ENCODE measurements at places on chromosomes 13 and 19.

- no peak for DNase-seq
Observed at GRCh38 chr13:35643625-35644024, 167.1 kb upstream of the MAB21L1 start.

DNA sequence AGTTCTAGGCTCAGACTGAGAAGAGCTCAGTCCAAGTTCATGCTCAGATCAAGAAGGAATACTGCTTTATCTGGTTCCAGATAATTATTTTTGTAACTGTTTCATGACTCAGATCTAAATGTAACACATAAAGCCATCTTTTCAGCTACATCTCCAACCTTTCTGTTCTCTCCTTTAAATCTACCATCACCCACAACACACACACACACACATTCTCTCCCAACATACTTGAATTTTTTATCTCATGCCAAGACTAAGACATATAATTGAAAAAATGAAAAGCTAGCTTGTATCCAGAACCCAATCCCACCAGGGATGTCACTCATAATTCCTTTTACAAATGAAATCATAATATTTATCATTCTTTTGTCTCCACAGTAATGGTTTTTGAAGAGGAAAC is 7.6 kb downstream of the KATNAL1 start:
- DNase-seq, result no peak

DNA sequence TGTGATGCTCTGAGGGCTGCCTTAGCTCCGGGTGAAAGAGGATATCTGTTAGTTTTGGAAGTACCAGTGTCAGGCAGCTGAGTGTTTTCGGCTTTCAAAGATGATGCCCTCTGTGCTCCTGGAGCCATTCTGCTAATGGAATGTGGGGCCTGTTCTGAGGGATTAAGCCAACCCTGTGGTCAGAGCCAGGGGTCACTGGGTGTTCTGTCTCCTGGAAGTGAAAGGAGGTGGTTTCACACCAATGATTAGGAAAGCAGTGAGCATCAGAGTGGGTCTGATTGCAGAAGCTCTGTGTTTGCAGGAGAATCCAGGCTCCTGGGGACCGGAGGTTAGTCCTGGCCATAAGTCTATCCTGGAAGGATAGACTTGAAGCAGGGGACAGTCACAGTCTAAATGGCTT is 94.6 kb downstream of the UQCRFS1 start:
- no peak for DNase-seq

GRCh38 chr13:77898097-77898496 is 20.5 kb downstream of the EDNRB start:
- DNase-seq, result no peak

- peak; percentile 26 for DNase-seq
Observed at GRCh38 chr13:45119469-45119990, 780 bp upstream of the GTF2F2 start.

DNA sequence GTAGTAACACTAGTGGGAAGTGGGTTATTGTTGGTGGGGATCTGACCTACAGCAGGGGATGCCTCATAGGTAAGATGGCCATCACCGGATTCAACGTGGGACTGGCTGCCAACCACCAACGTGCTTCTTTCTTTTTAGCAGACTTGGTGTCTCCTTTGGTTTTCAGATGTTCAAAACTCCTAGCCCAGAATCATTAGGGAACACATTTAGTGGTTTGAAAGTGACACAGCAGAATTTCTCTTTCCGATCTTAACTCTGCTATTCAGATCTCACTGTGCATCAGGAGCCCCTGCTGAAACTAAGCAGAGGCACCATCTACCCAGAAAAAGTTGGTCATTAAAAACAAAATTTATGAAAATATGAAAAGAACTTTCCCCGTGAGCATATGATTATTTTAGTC is 36.7 kb upstream of the PCDH8 start:
- DNase-seq, result no peak

GRCh38 chr13:67226696-67227095 is 3.4 kb downstream of the PCDH9 start:
- DNase-seq, result no peak

DNA sequence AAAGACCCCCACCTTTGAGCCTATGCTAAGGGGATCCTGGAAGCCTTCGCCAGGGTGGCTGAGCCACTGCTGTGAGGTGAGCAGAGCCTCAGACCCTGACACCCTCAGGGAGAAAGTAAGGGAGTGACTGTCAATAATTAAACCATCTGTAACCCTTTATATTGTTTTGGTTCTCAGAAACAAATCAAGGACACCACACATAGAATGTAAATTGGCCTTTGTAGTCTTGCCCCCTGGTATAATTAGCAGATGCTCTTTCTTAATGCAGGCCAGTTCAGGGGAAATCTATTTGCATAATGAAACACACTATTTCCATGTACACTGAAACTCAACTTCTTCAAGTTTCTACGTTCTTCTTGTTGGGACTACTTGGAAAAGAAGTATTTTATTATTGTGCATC is 127.7 kb upstream of the EDNRB start:
- DNase-seq, result no peak

DNA sequence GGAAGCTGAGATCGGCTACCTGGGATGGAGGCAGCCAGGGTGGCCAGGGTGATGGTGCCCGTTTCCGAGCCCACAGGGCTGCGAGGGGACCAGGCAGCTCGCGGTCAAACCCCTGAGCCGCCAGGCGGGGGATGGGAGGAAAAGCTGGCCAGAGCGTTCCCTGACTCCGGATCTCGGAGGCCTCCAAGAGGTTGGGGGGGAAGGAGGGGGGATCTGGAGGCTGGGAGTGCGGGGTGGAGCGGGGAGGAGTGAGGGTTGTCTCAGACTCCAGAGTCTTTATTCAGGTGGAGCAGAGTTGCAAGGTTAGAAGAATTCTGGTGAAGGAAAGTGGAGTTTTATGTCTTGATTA is 1.1 kb downstream of the CACNG7 start:
- DNase-seq, result no peak

- no peak for DNase-seq
Observed at GRCh38 chr19:5588441-5588840, 20.7 kb upstream of the TINCR start.

GRCh38 chr13:43095771-43096719 is 72.7 kb downstream of the DNAJC15 start:
- DNase-seq, result no peak

DNA sequence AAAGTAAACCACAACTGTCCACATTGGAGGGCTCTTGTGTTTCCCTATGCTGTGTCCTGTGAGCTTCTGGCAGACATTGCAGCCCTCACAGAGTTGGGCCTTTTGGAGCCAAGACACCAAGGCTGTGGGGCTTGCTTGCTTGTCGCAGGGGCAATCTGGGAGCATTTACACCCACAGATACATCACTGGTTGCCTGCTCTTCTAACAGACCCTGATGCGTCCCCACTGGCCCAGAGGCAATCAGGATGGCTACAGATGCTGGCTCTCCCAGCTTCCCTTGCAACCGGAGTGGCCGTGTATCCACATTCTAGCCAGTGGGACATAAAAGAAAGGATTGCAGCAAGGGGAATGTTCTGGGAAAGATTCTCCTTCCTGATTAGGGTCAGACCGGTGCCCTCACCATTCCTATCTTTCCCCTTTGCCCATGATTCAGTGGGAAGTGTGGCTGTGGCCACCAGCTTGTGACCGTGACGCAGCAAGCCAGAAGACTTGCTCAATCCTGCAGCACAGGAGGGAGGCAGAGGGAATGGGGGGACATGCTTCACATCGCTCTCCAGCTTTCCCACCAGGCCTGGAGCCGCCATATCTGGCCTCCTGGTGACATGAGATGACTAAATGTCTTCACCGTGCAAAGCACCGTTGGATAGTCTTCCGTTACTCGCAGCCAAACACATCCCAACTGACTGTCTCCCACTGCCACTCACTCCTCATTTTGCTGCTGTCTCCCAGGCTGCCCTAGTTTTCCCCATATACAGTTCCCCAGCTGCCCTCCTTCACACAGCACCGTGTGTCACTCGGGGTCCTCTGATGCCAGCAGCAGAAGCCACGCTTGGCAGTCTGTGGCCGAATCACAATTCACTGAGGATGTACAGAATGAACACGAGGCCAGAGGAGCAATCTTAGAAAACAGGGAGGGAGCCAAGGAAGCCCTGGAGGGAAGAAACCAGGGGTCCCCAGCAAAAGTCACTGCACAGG is 151.0 kb downstream of the DPF1 start:
- no peak for DNase-seq

- no peak for DNase-seq
Observed at GRCh38 chr19:11699931-11700794, 38.6 kb downstream of the ZNF823 start.

GRCh38 chr19:12646551-12646950 is 20.0 kb downstream of the MAN2B1 start:
- DNase-seq, result no peak

- no peak for DNase-seq
Observed at GRCh38 chr19:15303105-15303780, 29.1 kb downstream of the BRD4 start.

DNA sequence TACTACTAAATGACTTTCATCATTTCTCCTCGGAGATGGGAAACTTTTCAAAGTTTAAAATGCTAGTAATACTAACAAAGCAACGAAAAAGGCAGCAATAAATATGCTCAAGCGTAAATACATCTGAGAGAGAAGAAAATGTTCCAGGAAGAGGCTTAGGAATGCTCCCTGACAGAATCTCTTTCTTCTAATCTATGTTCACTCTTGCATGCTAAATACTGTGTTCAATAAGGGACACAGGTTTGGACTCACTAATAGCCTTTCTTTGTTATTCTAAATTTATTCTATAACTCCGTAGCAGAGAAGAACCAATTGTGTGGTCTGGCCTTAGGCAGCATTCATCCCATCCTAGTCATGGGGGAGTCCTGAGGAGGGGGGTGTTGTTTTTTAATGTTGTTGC is 823.0 kb downstream of the PCDH9 start:
- no peak for DNase-seq

- DNase-seq, result no peak
Observed at GRCh38 chr13:43166644-43167457, 143.5 kb downstream of the DNAJC15 start.

GRCh38 chr13:59414006-59414405 is 749.7 kb downstream of the DIAPH3 start:
- DNase-seq, result no peak

GRCh38 chr19:2567580-2567979 is 91.7 kb downstream of the GADD45B start:
- DNase-seq, result no peak

GRCh38 chr13:35732565-35732964 is 256.1 kb upstream of the MAB21L1 start:
- DNase-seq, result no peak

DNA sequence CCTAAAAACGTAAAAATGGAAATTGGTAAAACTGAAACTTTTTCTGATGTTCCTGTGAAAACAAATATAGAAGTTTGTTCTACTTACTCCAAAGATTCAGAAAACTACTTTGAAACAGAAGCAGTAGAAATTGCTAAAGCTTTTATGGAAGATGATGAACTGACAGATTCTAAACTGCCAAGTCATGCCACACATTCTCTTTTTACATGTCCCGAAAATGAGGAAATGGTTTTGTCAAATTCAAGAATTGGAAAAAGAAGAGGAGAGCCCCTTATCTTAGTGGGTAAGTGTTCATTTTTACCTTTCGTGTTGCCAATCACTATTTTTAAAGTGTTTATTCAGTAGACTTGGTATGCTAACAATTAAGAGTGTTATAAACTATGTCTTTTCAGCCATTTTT is 25.6 kb downstream of the BRCA2 start:
- no peak for DNase-seq

DNA sequence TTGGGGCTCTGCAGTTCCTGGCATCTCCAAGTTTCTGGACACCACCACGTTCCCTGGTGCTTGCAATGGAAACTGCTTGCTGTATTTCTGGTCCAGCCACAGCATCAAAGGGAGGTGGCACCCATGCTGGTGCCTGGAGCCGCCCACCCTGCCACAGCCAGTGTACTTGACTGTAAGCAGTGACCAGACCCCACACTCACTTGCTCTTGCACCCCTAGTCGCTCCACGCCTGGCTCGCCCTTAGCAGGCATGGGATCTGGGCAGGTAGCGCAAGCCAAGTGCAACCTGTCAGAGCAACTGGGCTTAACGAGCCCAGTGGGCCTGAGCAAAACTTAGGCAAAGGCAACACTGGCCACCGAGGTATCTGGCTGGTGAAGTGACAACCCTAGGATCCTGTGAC is 648.2 kb upstream of the PCDH9 start:
- no peak for DNase-seq

- DNase-seq, result no peak
Observed at GRCh38 chr19:43597876-43598275, 1.5 kb downstream of the ZNF576 start.

- DNase-seq, result no peak
Observed at GRCh38 chr19:14056741-14057356, 5.0 kb downstream of the PALM3 start.

DNA sequence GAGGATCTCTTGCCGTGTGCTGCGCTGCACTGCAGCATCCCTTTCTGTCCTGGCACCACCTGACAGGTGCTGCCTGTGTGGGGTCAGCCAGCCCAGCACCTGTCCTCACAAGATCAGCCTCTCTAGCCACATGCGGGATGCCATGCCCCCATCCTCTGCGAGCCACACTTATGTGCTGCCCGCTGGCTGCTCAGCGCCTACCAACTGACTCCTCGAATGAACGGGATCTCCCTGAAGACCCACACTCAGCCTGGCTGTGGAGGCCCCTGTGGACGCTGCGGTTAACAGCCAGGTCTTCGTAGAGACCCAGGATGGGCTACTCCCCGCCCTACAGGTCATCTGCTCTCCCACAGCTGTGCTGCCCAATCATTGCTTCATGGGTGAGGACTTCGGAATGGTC is 106.1 kb downstream of the DOCK9 start:
- no peak for DNase-seq

DNA sequence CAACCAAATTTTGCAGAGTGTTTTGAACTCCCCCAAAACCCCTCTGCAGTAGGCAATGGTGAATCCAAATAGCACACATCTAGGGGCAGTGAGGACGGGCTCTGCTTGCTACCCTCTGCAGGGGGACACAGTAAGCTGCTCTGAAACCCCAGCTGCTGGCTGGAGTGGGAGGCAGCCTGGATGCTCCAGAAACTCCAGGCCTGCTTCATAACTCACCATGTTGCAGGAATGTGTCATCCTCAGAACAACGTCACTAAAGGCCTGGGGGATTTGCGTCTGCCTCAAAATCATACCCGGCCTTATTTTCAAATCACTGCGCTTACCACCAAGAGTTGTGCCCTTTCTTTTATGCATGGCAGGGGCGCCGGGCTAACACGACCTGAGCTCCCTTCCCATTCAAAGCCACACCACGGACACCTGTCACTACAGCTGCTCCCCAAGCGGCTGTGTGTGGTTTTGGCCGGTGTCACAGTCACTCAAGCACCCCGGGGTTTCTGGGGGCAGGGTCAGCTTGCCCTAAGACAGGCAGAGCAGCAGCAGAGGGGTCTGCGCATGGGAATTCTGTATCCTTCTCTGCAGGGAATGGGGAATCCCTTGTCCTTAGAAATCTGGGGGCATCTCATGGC is 93.9 kb downstream of the TSHZ3 start:
- no peak for DNase-seq

DNA sequence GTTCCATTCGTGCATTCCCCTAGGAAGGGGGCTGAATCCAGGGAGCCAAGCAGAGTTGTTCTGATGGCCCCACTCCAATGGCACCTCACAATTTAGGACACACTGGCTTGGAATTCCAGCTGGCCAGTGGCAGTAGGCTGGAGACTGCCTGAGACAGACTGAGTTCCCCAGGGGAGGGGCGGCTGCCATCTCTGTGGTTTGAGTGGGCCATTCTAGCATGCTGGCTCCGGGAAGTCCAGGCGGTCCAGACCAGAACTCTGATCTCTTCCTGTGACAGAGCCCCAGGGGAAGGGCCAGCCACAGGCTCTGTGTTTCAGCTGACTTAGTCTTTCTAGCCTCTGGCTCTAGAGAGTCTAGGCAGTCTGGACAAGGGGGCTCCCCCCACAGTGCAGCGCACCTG is 29.5 kb upstream of the SLC7A1 start:
- no peak for DNase-seq
